ENCODE measurements at places on chromosomes 6 and 20.
A peak's percentile ranks its signal among the peaks of the same experiment; 100 is the strongest.

DNA sequence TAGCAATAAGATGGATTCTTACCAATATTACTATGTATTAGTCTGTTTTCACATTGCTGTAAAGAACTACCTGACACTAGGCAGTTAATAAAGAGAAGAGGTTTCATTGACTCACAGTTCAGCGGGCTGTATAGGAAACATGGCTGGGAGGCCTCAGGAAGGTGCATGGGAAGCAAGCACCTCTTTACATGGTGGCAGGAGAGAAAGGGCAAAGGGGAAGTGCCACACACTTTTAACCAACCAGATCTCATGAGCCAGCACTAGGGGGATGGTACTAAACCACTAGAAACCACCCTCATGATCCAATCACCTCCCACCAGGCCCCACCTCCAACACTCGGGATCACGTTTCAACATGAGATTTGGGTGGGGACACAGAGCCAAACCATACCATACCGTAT is 40.7 kb upstream of the CCDC167 start:
- no peak for DNase-seq

DNA sequence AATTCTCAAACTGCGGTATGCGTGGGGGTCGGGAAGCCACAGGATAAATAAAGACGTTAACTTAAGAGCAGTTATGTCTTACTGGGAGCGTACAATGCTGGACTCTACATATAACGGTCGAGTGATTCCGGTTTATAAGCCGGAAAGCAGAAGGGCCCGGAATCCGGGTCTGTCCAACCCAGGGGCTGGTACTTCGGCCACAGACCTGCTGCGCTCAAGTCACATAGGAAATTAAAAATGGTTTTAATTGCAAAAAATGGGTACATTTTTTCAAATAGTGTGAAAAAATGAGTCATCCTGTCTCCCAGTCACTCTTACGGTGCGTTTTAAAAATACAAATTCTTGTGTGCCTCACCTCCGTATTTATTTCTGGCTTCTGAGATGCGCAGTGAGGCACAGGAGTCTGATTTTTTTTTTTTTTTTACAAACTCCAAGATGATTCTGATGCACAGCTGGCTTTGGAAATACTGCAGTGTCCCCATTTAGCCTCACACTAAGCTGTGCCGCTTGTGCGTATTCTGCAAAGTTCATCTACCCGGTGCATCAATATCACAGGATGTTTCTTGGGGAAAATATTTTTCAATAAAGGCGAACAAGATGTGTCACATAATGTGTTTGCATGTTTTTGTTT is 1.0 kb downstream of the PCIF1 start:
- peak; percentile 25 for DNase-seq

- no peak for DNase-seq
These were observed 497.1 kb upstream of the ARID1B start for GRCh38 chr6:156280065-156280464.

DNA sequence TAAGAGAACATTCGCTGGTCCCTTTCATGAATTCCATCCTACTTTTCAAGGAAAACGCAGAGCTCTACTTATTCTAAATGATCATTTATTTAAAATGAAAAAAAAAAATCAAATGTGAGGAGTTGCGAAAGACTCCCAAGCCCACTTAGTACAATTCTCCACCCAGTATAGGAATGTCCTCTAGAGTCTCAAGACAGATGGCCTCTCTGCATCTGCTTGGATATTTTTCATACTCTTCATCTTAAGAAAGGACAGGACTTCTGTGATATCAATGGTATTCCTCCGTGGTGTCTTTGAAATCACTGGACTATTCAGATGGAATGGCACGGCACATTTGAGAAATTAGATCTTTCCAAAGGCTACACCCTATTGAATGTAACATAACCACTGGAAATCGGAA is 107.1 kb downstream of the PTPRK start:
- no peak for DNase-seq

DNA sequence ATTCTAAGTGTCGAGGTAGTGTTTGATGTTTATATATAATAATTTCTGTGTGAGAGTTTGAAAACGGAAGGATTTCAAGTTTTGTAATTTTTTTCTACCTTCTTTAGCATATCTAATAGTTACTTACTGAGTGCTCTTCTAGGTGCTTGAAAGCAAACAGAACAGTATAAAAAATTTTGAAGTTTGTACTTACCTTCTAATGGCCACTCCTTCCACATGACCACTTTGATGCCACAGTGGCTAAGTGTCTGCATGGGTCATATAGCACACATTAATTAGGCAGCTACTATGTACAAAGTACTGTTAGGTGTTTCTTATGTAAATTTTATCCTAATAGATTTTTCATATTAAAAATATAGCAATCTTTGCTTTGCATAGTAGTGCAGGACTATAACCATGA is 21.1 kb downstream of the RPRD1B start:
- DNase-seq = no peak

DNA sequence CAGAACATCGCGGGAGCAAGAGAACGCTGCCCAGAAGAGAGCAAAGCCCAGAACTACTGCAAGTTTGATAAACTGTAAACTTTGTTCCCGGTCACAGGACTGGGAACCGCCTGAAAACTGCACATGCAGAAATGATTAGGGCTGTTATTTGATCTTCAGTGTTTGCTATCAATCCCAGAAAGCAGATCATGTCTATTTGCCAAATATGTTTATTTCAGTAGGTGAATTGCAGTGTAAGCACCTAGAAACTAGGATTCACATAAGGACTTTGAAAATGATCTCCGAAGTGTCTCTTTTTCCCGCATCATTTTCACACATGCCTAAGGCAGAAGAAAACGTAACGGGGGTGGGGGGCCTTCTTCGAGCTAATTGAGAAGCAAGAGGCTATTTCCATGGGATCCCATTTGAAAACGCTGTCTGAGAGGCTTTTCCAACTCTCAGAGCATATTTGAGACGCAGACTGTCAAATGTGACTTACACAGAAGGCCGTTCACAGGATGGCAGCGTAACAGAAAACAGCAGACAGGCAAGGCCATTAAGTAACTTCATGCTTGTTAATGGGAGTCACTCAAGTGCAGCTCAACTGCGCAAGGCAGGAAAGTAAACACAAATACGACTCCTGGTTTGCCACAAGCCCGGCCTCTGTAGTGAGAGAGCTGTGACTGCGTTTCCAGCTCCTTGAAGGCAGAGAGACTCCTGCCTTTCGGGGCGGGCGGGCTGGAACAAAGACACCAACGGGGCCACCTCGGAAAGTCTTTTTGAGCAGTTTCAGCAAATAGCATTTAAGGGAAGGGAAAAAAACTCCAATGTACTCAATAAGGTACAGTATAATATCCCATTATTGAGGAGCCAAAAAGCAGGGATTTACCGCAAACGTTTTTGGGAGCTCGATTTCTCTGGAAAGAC is 144.7 kb upstream of the ZNF217 start:
- peak; percentile 85 for DNase-seq

DNA sequence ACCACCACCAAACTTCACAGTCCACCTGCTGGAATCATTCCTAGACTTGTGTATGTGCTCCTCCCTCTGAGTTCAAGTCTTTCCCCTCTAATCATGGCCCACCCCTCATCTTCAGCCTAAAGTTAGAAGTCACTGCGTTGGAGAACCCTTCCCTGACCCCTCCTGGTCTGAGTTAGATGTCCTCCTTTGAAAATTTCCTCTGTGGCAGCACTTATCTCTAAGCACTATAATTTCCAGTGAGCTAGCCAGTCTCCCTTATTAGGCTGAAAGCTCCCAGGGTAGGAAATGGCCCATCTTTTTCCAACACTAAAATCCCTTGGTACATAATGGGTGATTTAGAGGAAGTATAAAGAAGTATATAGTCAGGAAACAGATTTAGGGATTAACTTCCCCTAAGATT is 63.2 kb downstream of the SESN1 start:
- DNase-seq = no peak

GRCh38 chr6:142207265-142207877 is 60.3 kb downstream of the VTA1 start:
- DNase-seq = peak; percentile 70

- no peak for DNase-seq
These were observed 60.2 kb upstream of the TMEM244 start for GRCh38 chr6:129921169-129921817.

- DNase-seq = peak; percentile 38
These were observed 18.0 kb upstream of the DSE start for GRCh38 chr6:116352515-116353471.

DNA sequence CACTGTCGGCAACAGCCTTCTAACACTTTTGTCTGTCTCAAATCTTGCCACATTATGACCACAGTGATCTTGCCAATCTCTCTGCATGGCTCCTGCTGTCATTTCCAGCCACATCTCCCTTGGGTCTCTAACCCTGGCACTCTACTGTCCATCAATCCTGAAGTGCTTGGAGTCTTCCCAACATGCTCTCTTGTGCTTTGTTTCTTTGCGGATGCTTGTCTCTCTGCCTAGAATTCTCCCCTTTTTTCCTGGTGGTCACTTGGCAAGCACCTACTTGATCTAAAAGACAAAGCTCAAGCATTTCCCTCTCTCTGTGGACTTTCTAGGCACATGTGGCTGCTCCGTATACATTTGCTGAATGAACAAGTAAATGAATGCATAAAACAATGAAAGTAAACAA is 290.7 kb upstream of the MAP3K7 start:
- no peak for DNase-seq

DNA sequence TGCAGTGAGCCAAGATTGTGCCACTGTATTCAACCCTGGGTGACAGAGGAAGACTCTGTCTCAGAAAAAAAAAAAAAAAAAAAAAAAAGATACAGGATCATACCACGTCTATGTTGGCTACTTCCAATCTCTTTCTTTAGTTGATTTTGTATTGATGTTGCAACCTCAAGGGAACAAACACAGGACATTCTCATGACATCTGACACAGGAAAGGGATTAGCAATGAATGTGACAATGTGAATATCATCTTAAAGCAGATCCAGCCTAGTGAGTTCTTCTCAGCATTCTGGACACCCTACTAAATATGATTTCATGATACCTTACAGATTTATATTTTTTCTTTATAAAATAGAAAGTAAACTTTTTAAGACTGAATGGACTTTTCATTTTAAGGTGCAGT is 580.3 kb downstream of the PRKN start:
- no peak for DNase-seq

DNA sequence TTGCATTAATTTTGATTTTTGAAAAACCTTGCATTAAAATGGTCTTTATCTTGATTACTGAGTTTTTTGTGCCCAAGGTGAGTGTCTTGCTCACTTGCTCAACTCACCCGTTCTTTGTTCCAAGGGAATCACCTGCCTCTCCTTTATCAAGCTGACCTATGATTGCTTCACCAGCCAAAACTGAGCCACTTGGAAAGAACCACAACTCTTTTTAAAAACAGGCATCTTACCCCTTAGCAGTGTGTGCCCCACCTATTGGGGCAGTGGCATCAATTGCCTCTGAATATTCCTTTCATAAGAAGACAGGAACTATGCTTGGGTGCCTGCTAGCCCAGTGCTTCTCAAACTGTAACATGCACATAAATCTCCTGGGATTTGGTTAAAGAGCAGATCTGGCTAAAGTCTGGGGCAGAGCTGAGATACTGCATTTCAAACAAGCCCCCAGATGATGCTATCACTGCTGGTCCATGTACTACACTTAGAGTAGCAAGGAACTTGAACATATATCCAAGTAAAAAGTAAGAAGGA is 3.3 kb upstream of the STK38 start:
- DNase-seq = no peak

GRCh38 chr6:139436200-139436956 is 61.9 kb upstream of the CITED2 start:
- peak; percentile 58 for DNase-seq

DNA sequence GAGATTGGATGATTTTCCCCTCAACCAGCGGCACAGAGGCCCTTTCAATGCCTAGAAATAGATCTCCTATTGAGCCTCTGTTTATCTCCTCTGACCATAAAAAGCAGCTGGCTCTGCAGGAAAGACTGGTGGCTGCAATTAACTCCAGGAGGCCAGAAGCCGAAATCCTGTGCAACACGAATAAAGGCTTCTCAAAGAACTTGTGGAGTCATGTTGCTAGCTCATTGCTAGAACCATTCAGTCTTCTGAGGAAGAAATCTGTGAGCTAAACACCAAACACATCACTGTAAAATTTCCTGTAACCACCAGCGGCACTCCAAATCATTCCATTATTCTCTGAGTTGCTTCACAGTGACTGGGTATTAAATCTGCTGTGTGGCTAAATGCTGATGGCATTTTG is 49.1 kb upstream of the TPD52L1 start:
- DNase-seq = peak; percentile 51

DNA sequence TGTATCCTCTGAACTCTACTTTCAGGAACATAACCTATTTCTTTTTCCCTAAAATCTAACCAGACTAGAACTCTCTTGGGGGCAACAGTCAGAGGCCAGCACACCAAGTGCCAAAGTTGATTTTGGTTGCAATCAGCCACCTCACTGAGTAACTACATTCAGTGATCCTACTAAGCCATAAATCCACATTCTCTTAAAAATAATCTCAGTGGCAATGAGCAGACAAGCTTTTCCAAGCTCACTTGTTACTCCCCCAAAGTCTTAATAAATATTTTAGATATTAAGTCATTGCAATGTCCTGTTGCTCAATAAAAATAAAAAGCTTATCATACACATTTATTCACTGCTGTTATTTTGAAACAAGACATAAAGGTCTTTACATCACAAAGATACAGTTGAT is 9.8 kb downstream of the RGS17 start:
- no peak for DNase-seq

DNA sequence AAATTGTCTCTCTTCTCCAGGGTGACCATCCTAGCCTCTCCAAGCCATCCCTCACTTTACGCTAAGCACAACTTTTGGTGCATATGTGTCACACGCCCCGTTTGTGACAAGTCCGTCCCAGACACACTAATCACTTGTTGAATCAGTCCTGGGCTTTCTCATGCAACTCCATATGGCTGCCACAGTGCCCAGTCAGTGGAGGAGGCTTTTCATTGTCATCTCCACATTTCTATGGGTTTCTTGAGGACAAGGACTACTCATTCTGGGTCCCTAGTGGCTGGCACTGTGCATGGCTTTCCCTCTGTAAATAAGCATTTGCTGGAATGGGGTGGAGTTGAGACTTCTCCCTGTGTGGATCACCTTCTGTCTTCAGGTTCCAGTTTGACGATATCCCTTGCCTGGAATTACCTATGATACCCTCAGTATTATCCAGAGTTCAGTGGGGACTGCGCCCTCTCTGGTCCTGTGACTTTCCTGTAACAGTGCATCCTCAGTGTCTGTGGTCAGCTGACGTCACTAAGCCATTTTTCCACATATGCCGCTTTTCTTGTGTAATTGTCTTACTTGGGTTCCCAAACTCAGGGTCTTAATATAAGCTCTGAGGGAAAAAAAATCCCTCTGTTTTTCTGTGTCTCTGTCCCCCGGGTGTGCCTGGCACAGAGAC is 59.8 kb upstream of the MYL9 start:
- no peak for DNase-seq

GRCh38 chr6:111765763-111766162 is 107.5 kb downstream of the FYN start:
- no peak for DNase-seq

GRCh38 chr6:32627831-32628230 is 9.4 kb upstream of the HLA-DQA1 start:
- DNase-seq = no peak

DNA sequence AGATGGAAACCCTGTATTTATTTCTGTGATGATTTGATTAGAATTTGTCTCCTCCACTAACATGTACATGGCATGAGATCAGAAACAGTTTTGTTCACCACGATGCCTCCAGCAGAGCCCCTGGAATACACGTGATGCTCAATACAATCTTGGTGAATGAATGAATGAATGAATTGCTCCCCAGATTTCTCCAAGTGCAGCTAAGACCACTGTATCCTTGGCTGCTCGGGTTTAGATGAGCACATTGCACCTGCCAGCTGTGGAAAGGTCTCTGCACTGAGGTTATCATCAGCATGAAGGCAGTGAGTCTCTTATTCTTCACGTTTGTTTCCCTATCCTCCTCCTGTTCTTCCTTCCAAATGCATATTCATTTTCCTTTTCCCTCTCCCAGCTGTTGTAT is 17.9 kb downstream of the CASS4 start:
- DNase-seq = no peak
